ENCODE measurements at places on chromosomes 2 and 18. TPM values are rescaled to one million over a fixed set of nuclear protein-coding genes. Genes with fewer than 3 reads are reported as not detected.

Gene DSC2
- total RNA-seq = 0.29 TPM

DNA sequence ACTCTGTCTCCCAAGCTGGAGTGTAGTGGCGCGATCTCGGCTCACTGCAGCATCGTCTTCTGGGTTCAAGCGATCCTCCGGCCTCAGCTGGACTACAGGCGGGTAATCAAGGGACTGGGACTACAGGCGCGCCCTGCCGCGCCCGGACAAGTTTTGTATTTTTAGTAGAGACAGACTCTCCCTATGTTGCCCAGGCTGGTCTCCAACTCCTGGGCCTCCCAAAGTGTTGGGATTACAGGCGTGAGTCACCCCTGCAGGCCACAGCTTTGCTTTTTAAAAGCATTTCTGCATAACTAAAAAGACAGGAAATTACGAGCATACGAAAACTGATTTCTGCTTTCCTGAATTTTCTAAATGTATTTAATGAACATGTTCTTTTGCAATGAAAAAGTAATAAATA is 916 bp upstream of the OSBPL1A start:
- peak; percentile 33 for DNase-seq

Gene SULT1C2
- 5.0 TPM for total RNA-seq

Gene METTL5
- total RNA-seq = 44.7 TPM

- DNase-seq = no peak
These were observed 132.2 kb upstream of the GULP1 start for GRCh38 chr2:188159484-188159883.

Gene CLHC1
- 7.1 TPM for total RNA-seq

GRCh38 chr2:182593394-182593975 is 122.6 kb upstream of the DNAJC10 start:
- no peak for DNase-seq

- no peak for DNase-seq
These were observed 227.5 kb downstream of the TTC32 start for GRCh38 chr2:19674051-19675002.

- DNase-seq = peak; percentile 58
These were observed 15.5 kb upstream of the SIX2 start for GRCh38 chr2:45024600-45025291.

- no peak for DNase-seq
These were observed 12.4 kb downstream of the NABP1 start for GRCh38 chr2:191690327-191690726.

DNA sequence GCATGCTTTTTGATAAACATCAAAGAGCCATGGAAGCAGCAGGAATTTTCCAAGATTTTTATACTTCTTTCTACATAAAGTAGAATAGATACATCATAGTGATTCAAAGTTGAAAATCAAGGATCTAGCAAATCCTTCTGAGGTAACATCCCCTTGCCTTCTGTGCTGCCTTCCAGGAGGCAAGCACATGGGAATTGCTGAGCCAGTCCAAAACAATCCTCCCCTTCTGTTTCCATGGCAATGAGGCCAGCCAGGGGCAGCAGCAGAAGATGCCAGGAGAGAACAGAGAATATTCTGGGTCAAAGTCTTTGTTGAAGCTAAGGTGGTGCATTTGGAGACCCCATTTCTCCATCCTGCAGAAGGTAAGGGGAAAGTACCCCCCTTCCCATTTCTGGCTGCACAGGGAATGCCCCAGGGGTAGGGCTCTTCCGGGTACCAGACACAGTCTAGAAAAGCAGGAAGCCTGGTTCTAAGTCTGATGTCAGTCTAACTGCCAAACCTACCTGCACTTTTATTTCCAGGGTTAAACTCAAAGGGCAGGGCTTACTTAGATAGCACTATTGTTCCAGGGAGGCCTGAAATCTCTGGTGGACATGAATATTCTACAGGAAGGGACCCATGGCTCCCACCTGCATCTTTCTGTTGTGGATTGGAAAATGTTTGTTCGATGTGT is 22.1 kb downstream of the CENPA start:
- DNase-seq = peak; percentile 35

Gene FOXD4L1
- not detected for total RNA-seq

DNA sequence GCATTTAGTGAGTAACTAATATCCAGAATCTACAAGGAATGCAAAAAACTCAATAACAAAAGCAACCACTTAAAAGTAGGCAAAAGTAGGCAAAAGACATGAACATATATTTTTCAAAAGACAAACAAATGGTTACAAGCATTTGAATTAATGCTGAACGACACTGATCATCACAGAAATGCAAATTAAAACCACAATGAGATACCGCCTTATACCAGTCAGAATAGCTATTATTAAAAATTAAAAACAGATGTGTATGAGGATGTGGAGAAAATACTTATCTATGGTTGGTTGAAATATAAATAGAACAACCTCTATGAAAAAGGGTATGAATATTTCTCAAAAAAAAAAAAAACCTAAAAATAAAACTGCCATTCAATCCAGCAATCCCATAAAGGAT is 51.7 kb downstream of the SNTG2 start:
- DNase-seq = no peak

DNA sequence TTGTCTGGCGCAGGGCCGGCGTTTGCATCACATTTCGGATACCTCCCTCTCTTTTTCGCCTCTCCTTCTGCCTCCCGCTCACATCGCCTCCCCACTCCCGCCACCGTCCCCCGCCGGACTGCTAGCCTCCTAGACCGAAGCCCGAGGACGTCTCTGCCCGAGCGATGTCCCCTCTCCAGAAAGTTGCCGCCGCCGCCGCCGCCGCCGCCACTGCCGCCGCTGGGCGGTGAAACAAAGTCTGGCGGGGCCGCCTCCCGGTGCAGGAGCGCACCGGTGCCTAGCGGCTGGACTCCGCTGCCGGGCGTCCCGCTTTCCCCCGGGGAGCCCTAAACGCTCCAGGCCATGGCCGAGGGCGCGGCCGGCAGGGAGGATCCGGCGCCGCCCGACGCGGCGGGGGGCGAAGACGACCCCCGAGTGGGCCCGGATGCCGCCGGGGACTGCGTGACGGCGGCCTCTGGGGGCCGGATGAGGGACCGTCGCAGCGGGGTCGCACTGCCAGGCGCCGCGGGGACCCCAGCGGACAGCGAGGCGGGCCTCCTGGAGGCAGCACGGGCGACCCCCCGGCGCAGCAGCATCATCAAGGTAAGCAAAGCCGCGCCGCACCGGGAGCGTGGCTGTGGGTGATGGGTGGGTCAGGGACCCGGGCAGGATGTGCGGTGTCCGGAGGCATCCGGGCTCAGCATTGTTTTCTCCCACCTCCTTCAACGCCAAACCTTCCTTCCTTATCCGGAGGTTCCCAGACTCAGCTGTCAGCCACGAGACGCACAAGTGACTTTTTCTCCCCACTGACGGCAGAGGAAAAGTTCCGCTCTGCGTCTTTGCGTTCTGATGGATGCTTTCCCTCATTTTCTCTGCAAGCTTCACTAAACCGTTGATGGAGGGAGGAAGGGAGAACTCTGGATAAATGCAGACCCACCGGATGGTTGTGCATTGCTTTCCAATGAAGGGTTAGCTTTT is 643 bp downstream of the PLCL1 start:
- peak; percentile 32 for DNase-seq

GRCh38 chr18:37617623-37618022 is 52.0 kb upstream of the CELF4 start:
- DNase-seq = no peak

DNA sequence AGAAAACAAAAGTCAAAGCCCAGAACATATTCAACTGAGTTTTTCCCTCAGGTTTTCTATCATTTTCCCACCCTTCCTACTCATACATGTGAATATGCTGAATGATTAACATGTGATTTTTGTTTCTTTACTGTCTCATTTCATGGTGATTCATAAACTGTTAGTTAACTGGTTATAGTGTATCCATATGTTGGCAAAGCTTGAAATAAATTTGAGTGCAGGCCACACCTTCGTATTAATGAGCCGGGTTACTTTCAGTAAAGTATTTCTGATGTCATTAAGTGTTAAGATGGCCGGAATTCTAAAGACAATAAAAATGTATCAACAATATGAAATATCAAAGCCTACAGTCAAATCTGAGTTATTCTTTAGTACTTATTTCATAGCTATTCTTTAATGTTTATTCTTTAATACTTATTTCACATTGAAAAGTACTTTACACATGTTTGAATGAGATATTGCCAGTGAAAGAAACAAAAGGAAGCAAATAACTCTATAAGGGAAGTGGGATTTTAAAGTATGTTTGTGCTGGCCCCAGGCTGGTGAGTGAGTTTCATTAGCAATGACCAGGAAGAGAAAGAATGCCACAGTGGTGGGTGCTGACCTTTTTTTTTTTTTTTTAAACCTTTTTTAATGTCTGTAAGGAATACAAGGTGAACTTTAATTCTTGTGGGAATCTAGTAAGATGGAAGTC is 178.6 kb downstream of the NEDD4L start:
- no peak for DNase-seq

DNA sequence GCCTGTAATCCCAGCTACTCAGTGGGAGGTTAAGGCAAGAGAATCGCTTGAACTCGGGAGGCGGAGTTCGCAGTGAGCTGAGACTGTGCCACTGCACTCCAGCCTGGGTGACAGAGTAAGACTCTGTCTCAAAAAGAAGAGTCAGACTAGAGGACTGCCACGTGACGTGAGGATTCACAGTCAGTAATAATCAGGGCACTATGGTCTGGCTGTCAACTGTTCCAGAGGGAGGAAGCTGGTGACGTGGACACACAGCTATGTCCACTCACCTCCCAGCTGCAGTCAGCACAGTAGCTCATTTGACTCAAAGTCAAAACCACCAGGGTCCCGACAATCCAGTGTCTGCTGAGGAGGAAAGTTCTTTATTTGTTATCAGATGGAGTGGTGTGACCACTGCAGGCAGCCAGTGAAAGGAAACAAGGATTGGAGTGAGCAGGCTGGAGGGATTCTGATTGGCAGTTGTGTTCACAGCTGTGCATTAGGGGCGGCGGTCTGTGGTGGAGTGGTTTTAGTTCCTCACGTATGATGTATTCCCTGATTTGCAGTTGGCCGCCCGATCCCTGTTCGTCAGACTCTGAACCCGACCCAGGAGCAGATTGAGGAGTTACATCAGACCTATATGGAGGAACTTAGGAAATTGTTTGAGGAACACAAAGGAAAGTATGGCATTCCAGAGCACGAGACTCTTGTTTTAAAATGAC is 37.9 kb downstream of the MOGAT1 start:
- DNase-seq = peak; percentile 100

Gene DSC3
- 0.05 TPM for total RNA-seq

DNA sequence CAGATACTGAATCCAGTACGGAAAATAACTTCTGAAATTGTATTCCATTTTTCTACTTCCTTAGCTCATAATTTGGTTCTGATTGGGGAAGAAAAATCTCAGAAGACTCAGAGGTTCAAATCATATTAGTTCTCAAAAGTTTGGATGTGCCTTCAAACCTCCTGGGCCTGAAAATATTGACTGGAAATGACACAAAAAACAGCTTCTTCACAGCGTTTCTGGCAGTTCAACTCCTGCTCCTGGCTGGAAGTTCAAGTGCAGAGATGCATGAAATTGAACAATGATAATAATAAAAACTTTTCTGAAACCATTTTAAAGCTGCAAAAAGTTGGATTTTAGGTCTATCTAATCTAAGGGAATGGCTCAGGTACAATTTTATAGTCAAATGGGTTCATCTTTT is 1459.9 kb upstream of the CELF4 start:
- no peak for DNase-seq

Gene MEP1B
- total RNA-seq = not detected

Gene CACNB4
- total RNA-seq = 0.35 TPM

GRCh38 chr2:41395692-41396091 is 652.1 kb upstream of the PKDCC start:
- DNase-seq = no peak

Gene INSIG2
- 3.8 TPM for total RNA-seq

GRCh38 chr2:235157746-235158482 is 206.1 kb downstream of the SH3BP4 start:
- no peak for DNase-seq

DNA sequence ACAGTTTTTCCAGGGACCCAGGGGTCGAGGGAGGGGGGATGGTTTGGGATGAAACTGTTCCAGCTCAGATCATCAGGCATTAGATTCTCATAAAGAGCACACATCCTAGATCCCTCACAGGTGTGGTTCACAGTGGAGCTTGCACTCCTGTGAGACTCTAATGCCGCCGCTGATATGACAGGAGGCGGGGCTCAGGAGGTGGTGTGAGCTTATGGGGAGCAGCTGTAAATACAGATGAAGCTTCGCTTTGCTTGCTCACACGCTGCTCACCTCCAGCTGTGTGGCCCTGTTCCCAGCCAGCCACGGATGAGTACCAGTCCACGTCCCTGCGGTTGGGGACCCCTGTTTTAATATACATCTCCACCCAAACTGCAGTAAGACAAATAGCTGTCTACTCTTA is 204.2 kb downstream of the AGAP1 start:
- no peak for DNase-seq

Gene SH3BP4
- total RNA-seq = 116 TPM

Measured in SK-MEL-5 (cell line).